ENCODE measurements at places on chromosomes 11 and 22.
A peak's percentile ranks its signal among the peaks of the same experiment; 100 is the strongest.

DNA sequence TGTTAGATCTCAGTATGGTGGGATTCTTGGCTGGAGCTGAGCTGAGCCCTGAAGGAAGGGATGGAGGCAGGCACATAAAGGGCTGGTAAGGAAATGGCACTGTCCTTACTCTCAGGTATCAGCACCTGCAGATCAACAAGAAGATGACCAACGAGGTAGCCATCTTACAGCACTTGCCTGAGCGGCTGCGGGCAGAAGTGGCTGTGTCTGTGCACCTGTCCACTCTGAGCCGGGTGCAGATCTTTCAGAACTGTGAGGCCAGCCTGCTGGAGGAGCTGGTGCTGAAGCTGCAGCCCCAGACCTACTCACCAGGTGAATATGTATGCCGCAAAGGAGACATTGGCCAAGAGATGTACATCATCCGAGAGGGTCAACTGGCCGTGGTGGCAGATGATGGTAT, 2.4 kb downstream of the CNGA4 start:
- no peak for DNase-seq

- DNase-seq = peak; percentile 26
Observed at GRCh38 chr11:46119352-46120216, 1.7 kb downstream of the PHF21A start.

DNA sequence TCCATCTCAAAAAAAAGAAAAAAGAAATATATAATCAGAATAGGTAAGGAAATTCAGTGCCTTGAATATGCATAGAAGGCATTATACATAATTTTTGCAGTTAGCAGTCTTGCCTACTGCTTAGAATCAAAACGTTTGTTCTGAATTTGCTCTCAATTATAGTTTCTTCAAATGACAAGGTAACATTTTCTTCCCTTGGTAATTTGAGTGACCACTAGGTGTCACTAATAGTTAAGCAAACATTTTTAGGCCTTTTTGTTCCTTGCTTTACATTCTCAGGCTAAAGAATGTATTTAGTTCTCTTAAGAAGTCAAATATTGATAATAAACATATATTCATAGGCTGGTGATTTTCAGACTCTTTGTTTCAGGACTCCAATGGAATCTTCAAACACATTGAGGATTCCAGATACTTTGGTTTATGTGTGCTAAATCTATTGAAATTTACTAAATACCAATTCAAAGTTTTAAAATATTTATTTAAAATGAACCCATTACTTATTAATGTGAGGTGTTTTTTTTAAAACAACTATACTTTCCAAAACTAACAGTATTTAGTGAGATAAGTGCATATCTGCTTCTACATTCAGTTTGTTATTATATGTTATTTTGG, 55.0 kb upstream of the DEPDC7 start:
- no peak for DNase-seq

- no peak for DNase-seq
Observed at GRCh38 chr22:25212337-25212736, 7.1 kb upstream of the CRYBB2 start.

DNA sequence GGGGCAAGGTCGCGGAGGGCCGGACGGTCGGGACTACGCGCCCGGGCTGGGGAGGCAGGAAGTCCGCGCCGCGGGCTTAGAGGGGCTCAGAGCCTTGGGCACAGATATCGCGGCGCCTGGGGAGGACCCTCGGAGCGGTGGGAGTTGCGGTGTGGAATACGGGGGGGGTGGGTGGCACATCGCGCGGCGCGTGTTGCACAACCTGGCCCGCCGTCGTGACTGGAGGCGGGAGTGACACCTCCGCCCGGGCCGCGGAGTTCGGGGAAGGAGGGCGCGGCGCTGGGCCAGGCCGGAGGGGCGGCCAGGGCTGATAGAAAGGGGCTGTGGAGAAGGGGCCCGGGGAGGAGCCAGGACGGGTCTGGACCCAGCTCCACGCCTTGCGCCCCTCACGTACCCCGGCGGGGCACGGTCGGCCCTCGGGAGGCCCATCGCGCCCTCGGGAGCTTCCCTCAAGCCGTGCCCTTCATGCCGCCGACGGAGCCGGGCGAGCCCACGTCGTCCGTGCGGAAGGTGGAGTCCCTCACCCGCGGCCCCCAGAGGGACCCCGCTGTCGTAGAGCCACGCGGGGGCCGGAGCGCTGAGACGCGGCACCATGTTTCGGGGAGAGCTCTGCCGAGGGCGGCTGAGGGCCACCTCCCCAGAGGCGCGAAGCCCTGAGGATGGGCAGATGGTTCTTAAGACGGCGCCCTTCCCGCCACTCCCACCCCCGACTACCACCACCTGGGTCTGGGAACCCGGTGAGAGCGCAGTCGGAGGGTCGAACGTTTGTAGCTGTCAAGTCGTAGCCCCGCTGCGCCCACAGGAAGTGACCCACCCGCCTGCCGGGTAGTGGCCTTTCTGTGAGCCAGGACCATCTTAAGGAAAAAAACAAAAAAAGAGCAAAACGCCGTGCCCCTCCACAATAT, 729 bp downstream of the IL17RA start:
- no peak for DNase-seq

DNA sequence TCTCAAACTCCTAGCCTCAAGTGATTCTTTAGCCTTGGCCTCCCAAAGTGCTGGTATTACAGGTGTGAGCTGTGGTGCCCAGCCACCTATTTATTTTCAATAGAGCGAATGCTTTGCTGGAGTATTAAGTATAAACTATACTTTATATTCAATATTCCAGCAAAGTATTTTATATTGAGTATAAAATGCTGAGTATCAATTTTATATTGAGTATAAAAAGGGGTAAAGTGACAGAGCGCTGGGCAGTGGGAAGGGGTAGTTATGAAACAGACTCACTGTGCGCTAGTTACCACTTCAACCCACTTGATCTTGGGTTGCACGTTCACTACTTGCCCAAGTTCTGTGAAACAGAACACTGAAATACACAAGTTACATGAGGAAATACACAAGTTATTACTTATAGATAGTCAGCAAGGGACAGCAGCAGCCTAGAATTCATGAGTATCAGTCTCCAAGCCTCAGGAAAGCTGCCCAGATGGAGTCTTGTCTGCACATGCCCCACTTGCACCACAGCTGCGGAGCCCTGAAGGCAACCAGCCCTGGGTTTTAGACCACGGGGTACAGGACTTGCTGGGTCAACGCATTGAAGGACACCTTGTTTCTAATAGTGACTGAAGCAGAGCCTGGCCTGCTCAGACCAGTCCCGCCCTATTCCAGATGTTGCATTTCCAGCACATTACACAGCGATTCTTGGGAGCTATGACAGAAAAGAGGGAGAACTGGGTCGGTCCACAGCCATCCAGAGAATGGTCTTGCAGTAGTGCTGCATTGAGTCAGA, 51.6 kb upstream of the SYT13 start:
- no peak for DNase-seq

- no peak for DNase-seq
Observed at GRCh38 chr11:66834943-66835342, 8.3 kb upstream of the RCE1 start.

DNA sequence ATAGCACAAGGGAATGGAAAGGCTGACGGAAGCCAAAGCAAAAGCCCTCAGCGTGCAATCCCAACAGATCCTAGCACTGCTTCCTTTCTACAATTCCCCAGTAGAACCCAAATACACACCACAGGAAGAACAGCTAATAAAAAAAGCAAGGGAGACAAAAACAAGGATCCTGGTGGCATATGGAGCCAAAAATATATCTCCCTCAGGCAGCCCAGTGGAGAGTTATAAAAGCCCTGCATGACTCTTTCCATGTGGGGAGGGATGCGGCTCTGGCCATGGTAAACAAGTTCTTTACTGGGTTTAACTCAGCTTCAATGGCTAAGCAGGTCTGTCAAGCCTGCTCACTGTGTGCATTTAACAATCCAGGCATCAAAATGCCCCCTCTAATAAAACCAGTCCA, 88.1 kb downstream of the PIWIL4 start:
- DNase-seq = no peak

DNA sequence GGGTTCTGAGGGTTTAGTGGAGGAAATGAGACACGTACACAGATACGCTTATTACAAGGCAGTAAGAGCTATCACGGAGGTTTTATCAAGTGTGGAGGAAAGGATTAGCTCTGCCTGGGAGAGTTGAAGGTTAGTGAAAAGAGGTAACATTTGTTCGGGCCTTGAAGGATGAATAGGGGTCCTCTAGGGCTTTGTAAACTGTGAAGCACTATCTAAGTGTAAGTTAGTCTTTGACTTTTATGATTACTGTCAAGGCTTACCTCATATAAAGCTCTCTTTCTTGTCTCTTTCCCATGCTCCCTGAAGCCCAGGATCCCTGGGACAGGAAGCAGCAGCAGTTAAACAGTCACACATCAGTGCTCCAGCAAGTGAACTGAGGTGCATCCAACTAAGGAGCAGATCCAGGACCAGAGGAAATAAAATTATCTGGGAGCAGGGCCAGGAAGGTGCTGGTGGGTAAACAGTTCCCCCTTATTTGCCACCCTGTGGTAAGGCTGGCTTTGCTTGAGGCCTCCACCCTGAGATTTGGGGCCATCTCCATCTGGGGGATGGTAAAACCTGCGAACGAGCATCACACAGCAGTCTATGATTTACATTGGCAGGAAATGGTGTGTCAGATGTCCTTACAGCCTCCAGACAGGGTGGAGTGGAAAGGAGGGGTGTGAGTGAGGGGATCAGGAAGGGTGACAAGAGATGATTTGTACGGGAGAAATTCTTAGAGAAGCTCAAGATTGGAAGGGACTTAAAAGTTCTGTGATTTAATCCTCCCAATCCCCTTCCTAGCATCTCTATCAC, 27.2 kb downstream of the GVQW3 start:
- peak; percentile 63 for DNase-seq

GRCh38 chr11:69700278-69701140, 3.3 kb downstream of the FGF19 start:
- DNase-seq = no peak

DNA sequence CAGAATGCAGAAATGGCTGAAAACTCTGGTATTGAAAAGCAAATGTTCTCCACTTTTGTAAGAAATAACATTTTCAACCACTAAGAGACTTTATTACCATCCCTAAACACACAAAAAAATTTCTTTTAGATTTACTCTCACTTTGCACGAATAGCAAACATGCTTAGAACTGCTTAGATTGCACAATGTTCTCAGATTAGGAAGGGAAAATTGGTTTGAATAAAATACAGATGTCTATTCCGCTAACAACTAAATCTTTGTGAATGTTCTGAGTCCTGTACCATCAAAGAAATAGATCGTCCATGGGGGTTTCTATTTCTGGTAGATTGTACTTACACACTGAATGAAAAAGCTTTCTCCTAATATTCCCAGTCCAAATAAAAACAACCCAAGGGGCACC, 40.1 kb downstream of the BDNF start:
- DNase-seq = no peak

- DNase-seq = no peak
Observed at GRCh38 chr11:117663821-117664220, 133.2 kb downstream of the DSCAML1 start.

GRCh38 chr11:16946477-16947282, 67.5 kb downstream of the PLEKHA7 start:
- DNase-seq = no peak

DNA sequence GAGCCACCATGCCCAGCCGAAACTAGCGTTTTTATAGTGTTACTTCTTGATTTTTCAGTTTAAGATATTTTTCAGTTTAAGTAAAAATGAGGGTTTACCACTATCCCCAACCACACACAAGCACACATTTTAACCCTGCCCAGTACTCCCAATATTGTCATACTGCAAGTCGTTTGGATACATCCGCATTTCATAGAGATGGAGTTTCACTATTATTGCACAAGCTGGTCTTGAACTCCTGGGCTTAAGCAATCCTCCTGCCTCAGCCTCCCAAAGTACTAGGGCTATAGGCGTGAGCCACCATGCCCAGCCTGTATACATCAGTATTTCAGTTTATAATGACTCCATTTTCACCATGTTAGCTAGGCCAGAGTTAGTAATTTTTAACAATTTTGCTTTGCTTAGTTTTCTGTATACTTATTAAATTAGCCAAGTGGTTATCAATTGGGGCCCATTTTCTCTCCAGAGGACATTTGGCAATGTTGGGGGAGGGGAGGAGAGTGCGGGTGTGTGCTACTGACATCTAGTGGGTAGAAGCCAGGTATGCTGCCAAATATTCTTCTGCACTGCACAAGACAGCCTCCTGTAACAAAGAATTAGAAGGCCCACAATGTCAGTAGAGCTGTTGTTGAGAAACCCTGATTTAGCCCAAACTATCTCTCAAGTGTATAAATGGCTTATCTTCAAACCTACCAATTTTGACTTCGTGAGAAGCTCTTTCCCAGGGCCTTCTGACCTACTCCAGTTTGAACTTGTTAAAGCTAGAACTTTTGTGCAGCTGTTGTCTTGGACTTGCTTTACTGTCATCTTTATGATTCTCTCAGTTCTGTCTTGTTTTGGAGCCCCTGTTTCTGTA, 7.3 kb downstream of the USP47 start:
- no peak for DNase-seq

DNA sequence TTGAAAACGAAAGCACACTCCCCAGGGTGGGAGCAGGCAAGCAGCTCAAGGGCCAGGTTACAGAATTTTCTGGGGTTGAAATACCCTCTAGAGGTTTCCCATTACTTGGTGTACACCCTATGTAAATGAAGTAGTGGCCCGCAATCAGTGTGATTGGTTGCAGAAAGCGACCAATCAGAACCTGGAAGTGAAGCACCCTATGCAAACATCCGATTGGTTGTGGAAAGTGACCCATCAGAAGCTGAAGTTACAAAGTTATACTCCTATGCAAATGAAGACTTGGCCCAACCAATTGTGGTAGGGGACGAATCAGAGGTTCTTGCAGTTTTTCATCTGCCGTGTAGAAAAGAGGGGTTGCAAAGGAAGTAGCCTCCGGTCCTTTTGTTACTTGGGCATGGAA, 19.2 kb downstream of the PRR5 start:
- no peak for DNase-seq

DNA sequence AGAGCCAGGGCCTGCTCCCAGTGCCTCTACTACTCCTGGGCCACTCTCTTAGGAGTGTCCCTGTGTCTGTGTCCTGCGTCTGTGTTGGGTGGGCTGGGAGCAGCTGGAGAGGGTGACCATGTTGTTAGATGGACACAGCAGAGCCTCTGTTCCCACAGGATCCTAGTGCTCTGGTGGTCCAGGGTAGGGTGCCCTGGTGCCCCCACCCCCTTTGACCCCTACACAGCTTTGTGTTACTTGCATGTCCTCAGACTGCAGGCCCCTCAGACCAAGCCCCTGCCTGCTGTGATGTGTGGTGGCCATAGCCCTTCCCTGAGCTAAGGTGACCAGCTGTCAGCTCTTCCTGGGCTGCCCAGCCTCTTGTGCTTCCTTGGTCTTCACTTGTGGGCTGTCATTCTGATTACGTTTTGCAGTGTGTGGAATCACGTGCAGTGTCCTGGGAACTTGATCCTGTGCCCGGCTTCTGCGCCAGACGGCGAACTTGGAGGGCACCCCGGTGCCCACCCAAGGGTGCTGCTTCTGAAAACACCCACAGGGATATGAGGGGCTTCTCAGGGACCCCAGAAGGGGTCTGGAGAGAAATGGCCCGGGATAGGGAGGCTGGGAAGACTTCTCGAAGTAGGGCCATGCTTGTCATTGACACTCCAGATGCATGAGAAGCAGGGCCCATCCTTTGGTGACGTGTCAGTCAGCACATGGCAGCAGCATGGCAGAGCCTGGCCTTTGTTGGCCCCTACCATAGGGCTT, 1.5 kb downstream of the TANGO2 start:
- DNase-seq = no peak

- DNase-seq = no peak
Observed at GRCh38 chr11:71213696-71214552, 38.5 kb downstream of the SHANK2 start.

- DNase-seq = no peak
Observed at GRCh38 chr11:719214-720016, 13.4 kb downstream of the EPS8L2 start.

Measured in epithelial cell of proximal tubule (primary cell).